ENCODE measurements at places on chromosomes 6 and 20.

- DNase-seq: no peak
These were observed 302.1 kb downstream of the ZNF217 start for GRCh38 chr20:53291548-53291947.

- DNase-seq: peak; percentile 3
These were observed 77.7 kb downstream of the OLIG3 start for GRCh38 chr6:137416376-137417109.

DNA sequence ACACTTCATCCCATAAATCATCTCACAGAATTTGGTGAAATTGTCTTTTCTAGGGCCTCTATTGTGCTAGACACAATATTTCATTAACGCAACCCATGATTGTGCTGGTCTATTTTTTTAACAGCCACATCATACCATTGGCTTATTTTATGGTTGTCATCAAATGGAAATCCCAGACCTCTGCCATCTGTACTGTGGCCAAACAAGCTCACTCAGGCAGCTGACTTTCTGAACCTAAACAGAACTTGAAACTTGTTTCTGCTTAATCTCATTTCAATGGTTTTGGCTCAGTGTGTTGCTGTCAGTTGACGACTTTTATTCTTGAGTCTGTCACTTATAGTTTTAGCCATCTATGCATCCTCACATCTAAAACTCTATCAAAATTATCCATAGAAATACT is 111.8 kb downstream of the HAO1 start:
- DNase-seq: no peak

DNA sequence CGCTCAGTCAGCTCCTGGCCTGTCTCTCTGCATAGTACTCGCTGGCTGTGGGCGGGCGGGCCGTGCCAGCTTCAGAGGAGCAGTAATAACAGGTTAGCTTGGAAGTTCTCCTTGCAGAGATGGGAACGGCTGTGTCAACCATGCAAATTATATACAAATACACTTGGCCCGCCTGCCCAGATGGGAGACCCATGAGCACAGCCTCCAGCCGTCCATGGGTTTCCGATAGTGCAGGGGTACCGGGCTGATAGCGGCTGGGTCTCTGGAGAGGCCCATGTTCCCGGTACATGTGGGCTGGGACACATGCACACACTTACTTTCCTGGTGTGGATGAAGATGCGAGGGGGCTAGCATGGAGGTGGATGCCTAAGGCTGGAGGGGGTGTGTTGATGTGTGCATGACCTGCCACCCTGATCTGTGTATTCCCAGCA is 12.8 kb upstream of the ZNF831 start:
- no peak for DNase-seq

DNA sequence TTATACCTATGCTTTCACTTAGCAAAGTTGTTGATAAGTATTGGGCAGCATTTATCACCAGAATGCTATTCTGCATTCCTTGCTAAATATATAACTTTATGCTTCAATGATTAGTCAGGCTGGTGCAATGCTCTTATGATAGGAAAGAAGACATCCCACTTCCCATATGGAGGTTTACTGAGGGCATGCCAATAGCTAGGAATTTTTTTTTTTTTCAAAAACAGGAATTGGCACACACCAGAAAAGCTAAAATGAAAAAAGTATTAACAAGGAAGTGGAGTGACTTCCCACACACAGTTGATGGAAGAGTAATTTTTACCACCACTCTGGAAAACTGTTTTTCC is 90.8 kb downstream of the FRK start:
- no peak for DNase-seq

- DNase-seq: peak; percentile 13
These were observed 12.4 kb upstream of the MAP3K4 start for GRCh38 chr6:160979061-160979708.

- DNase-seq: no peak
These were observed 7.4 kb upstream of the PLCB1 start for GRCh38 chr20:8124639-8125038.

- no peak for DNase-seq
These were observed 171.6 kb downstream of the PLCB1 start for GRCh38 chr20:8303651-8304050.

GRCh38 chr20:50118203-50118602 is 5.3 kb upstream of the UBE2V1 start:
- DNase-seq: no peak

DNA sequence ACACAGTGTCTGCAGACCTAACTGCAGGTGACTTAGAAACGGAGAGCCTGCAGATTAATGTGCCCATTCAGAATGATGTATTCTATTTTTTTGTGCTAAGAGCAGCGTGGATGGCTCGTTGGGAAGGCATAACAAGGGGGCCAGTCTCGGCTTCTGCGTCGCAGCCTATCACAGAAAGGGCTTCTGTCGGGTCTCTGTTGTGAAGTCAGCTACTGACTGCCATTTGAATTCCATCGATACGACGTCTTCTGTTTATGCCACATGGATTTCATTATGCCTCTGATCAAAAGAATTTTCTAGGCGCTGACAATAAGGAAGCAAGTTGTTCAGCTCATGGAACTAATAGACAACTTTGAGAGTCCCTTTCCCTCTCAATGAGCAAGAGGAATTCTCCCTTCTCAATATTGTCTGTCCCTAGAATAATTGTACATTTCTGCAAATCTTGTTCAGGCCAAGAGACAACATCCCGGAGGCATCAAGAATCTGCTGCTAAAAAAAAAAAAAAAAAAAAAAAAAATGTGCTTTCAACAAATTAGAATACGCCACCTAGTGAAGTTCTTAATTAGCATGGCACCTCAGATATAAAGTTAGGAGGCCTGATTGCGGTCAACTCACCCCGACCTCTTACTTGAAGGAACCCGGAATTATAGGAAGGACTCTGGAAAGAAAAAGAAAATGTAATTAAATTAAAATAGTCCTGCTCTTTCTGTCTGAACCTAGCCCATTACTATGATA is 223.9 kb downstream of the TSHZ2 start:
- no peak for DNase-seq

DNA sequence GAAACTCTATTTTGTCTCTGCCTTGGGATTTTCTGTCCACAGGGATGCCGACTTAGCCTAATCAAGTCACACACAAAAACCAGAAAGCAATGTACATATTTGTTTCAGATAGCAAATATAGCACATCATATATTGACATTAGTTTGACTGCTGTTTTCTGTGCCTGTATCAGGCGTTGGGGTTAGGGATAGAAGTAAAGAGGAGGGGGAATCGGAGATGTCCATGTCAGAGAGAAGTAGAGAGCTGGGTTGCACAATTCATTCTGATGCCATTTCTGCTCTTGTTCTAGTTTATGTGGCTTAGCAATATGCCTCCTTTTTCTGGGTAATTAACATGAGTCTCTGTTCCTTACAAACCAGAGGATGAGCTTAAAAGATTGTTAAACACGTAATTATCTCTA is 14.7 kb upstream of the IPCEF1 start:
- DNase-seq: no peak

DNA sequence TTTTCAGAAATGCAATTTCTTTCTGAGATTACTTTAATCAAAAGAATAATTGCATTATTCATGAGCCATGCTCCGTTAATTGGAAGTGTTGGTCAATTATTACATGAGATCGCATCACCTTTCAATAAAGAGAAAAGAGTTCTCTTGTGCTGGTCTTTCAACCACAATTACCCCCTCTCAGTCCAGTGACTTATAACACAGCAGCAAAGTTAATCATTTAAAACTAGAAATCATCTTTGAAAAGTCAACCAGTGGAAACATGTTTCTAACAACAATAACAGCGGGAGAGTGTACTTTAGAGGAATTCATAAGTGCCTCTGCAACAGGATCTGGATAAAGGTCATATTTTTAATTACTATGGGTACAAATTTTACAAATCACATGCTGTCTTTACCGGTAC is 384.4 kb upstream of the AGPAT4 start:
- DNase-seq: no peak

GRCh38 chr6:6584310-6585002 is 4.1 kb upstream of the LY86 start:
- no peak for DNase-seq
